ENCODE measurements at places on chromosomes 12 and 14.

GRCh38 chr12:27359578-27360340 is 27.1 kb downstream of the BMAL2 start:
- no peak for DNase-seq

- no peak for DNase-seq
Measured at GRCh38 chr12:121754836-121755235, 38.7 kb downstream of the RHOF start.

DNA sequence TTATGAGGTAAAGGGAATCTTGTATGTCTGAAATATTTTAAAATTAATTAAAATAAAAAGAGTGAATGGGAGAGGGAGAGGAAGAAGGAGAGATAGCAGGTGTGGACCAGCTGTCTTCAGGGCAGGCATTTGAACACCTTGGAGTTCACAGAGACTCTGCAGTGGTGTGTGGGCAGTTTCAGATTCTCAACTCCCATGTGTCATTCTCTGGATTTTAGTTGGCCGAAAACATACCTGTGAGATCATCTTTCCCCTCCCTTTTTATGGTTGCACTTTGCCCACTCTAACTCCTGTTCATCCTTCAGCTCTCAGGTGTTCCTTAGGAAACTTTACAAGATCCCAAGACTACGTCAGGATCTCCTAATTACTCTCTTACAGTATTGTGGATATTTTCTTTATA is 108.1 kb downstream of the ERC1 start:
- DNase-seq = peak; percentile 15

- no peak for DNase-seq
Measured at GRCh38 chr14:101560534-101561113, 671 bp upstream of the DIO3 start.

- DNase-seq = no peak
Measured at GRCh38 chr14:104891664-104892530, 26.8 kb downstream of the CEP170B start.

- DNase-seq = no peak
Measured at GRCh38 chr12:104964167-104964855, 6.2 kb upstream of the SLC41A2 start.

- no peak for DNase-seq
Measured at GRCh38 chr12:110743571-110744093, 941 bp upstream of the PPP1CC start.

GRCh38 chr12:56086096-56086495 is 6.1 kb downstream of the ERBB3 start:
- no peak for DNase-seq

GRCh38 chr14:104389326-104390220 is 190.0 kb upstream of the C14orf180 start:
- no peak for DNase-seq

DNA sequence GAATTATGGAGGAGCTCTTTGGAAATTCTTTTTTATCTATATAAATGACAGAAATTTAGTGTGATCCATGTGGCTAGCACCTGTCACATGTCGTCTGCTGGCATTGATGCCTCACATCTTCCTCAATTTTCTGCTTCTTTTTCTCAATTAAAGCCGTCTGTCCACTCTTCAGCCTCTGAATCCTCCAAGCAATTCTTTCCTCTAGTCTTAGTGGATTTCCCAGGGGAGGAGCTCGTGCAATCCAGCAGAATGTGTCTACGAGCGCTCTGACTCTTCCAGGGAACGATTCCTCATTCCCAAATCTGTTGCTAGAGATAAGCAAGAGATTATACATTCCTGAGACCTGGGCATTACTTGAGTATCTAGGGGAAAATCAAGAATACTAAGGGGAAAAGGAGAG is 176.6 kb downstream of the EMP1 start:
- no peak for DNase-seq

DNA sequence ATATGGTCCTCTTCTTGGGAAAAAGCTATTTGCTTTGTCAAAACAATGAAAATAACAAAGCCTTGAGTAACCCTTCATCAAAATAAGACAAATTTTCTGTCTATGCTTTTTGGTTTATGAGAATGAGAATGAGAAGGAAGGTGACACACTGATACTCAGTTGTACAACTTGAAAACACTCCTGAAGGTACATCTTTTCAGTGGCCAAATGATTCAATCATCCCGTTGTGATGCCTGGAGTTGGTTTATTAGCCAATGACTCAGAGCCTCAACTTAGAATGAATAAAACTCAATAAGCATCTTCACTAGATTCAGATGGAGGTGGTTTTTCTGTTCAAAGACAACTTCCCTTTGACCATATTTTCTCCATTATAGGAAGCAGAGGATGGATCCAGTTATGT is 7.8 kb upstream of the CALM1 start:
- DNase-seq = no peak

- no peak for DNase-seq
Measured at GRCh38 chr14:96261053-96261452, 5.0 kb downstream of the BDKRB1 start.

GRCh38 chr14:60647081-60647836 is 2.0 kb downstream of the SIX1 start:
- no peak for DNase-seq

DNA sequence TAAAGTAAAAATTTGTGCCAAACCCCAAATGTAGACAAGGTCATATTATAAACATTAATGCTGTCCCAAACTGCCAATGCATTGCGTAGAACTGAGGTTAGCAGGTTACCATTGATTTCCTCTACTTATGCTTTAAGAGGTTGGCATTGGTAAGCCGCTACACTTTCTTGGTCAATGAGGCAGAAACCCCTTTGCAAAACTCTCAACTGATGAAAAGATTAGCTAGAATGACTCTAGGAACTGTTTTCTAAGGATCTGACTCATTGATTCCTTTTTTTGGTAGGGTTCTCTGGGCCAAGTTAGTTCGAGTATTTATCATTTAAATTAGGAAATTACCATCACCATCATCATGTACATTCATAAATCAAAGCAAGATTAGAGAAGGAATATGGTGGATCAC is 44.6 kb downstream of the HMGA2 start:
- DNase-seq = no peak

DNA sequence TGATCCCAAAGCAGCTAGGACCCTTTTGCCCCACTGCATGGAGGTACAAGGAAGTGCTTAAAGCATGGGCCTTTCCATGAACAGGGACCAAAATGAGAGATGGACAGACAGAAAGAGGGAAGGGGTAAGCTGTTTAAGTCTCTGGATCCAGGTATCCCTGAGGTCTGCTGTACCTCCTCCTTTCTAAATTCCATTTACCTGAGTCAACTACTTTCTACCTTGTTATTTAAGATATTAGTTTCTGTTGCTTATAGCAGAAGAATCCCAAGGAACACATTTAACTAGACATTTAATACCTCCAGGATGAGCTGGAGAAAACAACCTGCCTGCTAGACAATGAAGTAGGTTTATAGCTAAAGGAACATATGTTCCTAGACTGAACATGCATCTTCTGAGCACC is 157.6 kb upstream of the TMCC3 start:
- no peak for DNase-seq

DNA sequence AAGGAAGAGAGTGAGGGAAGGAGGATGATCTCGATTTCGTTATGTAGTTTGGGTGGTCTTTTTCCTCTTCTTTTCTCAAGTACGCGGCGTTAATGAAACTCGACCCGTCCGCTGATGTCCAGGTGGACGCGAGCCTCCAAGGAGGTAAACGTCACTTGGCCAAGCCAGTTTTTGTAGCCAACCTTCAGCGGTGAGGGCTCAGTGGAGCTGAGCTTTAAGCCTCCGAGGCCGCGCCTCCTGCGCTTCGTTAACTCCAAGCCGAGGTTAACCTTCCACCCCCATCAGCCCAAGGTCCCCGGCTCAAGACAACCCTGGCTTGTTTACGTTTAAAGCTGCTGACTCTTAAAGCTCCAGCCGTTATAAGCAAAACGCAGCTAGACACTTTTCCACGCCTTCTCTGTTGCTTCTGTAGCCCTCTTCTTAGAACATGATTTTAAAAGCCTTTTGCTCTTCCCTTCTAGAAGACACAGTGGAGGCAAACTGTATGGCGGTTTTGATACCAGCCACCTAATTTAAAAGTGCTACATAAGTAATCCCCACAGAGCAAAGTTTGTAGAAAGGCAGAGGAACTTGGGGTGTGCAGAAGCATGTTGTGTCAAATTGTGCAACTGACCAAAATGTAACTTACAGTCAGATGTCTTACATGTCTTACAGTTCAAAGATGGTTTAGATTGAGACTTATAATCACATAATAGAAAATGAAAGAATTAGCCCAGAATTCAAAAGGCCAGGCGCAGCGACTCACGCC is 923 bp upstream of the ITPR2 start:
- no peak for DNase-seq

DNA sequence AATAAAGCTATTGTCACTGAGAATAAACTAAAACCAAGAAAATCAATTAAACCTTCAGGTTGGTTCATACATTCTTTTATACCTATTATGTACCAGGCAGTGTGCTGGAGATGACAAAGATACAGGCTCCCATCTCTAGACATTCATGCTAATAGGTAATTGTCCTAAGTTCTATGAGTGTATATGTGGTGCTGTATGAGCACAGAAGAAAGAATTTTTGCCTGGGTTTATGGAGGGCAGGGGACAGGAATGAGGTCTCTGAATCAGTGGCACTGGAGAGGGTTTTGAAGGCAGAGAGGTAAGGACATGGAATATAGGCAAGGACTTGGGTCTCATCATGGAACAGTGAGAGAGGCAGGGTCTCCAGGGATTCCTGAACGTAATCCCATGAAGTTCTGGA is 38.7 kb downstream of the MAP1LC3B2 start:
- no peak for DNase-seq

DNA sequence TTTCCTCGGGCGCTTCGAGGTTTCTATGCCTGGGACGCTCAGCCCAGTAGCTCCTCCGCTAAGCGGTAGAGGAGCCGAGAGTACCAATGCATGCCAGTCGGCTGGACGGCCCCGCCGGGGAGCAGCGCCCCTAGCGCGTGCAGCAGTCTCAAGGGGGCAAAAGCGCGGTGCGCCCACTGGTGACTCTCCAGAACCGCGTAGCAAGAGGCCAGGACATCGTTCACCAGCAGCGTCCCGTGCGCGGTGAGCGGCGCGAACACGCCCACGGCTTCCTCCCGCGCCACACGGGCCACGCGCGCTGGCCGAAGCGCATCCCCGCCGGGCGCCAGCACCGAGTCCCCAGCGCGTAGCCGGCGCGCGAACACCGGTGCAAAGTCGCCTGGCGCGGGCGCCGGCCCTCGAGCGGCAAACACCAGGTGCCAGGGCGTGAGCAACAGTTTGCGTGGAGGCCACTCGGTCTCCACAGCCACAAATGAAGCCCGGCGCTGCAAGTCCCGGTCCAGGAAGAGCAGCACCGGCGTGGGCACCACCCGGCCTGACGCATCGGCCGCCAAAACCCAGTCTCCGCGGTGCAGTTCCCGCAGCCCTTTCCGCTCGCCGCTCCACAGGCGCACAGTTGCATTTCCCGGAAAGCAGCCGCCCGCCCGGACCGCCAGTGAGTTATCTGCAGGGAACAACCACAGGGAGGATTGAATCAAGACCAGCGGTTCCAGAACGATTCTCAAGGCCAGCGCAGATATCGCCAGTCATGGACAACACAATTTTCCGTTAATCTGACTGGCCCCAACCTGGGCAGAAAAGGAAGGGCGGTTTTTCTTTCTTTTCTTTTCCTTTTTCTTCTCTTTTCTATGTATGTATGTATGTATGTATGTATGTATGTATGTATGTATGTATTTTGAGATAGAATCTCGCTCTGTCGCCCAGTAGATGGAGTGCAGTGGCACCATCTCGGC is 4.5 kb downstream of the DHH start:
- peak; percentile 29 for DNase-seq

DNA sequence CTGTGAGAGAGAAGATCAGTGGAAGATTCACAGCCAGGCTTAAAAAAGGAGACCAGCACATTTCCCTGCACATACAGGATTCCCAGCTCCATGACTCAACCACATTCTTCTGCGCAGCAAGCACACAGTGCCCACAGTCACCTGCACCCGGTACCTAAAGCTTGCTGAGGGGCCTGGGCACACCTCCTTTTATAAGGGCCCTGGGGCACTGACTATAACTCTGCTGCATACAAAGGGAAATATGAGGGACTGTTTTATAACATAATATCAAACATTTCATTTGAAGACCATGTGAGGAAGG is 322.9 kb downstream of the DAD1 start:
- DNase-seq = no peak

DNA sequence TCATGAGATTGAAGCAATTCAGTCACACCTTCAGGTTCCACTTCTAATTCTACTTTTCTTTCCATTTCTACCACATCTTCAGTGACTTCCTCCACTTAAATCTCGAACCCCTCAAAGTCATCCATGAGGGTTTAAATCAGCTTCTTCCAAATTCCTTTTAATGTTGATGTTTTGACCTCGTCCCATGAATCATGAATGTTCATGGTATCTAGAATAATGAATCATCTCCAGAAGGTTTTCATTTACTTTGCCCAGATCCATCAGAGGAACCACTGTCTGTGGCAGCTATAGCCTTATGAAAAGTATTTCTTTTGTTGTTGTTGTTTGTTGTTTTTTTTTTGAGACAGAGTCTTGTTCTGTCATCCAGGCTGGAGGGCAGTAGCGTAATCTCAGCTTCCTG is 7.6 kb downstream of the RXYLT1 start:
- no peak for DNase-seq

GRCh38 chr12:12534166-12534866 is 28.3 kb downstream of the DUSP16 start:
- DNase-seq = no peak

DNA sequence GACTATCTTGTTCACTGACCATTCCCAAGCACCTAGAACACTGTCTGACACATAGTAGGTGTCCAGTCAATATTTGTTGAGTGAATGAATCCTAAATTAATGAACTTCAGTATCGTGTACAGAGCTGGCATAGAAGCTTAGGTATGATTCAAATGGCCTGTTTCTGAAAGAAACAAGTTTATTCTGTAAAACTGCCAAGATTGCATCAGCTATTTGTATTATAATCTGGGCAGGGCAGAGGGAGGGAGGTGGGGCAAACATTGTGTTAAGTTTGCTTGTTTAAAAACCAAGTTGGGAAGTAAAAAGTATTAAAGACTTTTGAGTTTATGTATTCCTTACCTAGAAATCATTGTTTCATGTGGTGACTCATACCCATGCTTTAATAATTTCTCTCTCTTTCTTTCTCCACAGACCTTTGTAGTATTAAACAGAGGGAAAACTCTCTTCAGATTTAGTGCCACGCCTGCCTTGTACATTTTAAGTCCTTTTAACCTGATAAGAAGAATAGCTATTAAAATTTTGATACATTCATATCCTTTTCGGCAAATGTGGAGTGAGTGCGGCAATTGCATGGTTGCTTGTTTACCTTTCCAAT is 92.8 kb downstream of the SCN8A start:
- no peak for DNase-seq

DNA sequence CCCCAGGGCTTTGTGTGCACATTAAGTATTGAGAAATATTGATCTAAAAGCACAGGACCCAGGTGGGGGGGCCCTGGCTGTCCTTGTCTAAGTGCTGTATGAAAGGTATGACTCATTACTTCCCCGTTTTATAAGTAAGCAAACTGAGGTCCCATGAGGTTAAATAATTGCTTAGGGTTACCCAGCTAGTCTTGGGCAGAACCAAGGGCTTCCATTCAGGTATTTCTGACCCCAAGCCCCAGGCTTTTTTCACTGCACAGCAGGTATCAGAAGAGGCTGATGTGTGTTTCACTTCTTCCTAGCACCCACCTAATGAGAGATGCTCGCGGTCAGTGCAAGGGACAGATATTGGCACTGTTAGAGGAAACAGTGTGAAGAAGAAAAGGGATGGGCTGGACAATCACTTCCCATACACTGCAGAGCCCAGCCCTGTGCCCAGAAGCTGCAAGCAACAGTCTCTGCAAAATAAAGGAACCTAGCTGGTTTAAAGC is 4.7 kb upstream of the TC2N start:
- no peak for DNase-seq
